SIG-M5 (cell line): ENCODE measurements at places on chromosomes 3 and 15.

DNA sequence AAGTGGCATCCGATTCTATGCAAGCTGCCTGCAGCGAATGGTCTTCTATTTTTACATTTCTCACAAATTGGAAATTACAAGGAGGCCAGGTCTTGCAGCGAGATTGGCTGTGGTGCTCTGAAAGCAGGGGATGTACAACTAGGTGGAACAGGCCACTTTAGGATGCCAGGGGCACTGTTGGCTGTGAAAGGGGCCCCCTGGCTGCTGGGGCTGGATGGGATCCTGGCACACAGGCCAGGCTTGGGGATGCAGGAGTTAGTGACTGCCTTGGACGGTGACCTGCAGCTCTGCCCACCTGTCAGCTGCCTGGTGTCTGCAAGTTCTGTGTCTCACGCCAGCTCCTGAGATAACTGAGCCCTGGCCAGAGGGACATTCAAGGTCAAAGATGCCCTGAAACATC lies 4.6 kb downstream of the SLC6A1 start:
- no peak for DNase-seq

- no peak for DNase-seq
These were observed 60.3 kb upstream of the SMAD6 start for GRCh38 chr15:66641485-66642315.

GRCh38 chr3:59759298-59760031 lies 709.6 kb upstream of the CFAP20DC start:
- DNase-seq = no peak

GRCh38 chr3:50192689-50193141 lies 1.3 kb downstream of the GNAT1 start:
- no peak for DNase-seq

DNA sequence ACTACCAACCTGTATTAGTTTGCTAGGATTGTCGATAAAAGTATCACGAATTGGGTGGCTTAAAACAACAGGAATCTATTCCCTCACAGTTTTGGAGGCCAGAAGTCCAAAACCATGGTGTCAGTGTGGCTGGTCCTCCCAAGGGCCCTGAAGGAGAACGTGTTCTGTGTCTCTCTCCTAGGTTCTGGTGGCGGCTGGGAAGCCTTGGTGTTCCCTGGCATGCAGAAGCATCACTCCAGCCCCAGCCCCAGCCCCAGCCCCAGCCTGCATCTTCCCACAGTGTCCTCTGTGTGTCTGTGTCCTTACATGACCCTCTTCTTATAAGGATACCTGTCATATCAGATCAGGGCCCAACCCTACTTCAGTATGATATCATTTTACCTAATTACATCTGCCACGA lies 272.5 kb upstream of the LYSMD4 start:
- DNase-seq = no peak

DNA sequence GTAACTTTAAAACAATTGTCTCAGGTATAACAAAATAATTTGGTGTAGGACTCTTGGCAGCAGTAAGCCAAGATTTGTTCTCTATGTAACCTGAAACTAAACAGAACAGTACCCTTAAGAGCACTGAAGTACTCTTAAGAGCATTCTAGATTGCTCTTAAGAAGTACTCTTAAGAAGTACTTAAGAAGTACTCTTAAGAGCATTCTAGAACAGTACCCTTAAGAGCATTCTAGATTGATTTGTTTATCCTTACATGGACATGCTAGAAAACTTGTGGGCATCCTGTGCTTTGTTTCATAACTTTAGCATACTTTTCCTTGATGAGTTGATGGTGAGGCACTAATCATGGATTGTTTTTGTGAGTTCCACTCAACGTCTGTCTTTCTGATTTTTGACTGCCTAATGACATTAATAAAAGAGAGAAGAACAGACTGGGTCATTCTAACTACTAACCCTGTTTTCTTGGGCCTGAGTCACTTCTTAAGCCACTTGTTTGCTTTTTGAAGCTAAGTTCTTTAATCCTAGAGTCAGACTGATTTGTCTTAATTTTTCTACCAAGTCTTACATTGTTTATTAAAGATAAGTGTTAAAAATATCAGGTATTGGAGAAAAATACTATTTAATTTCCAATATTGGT lies 57.2 kb upstream of the UTS2B start:
- DNase-seq = no peak

DNA sequence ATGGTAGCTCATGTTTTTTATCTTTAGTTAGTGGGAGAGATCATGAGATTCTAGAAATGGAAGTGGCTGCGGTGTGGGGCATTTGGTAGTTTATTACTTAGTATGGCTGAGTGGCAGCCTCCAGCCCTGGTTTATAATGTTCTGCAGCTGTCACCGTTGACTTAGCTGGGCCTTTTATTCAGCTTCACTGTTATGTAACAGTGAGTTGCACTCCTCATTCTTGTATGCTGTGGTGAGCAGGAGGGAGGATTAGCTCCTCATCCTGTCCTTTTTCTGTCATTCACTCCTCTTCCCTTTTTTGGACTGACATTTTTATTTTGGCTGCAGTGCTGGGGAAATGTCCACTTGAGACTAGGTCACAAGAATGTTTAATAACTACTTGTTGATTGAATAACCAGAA lies 29.5 kb downstream of the RAD54L2 start:
- no peak for DNase-seq

- DNase-seq = no peak
These were observed 161.0 kb upstream of the RORA start for GRCh38 chr15:61390138-61390537.

- no peak for DNase-seq
These were observed 730.8 kb upstream of the EPHA6 start for GRCh38 chr3:96083610-96084009.

- DNase-seq = no peak
These were observed 340.9 kb upstream of the TPRG1 start for GRCh38 chr3:188830893-188831292.

GRCh38 chr3:114143817-114144216 lies 35.0 kb downstream of the DRD3 start:
- DNase-seq = no peak

GRCh38 chr15:76345880-76346668 lies 9.5 kb downstream of the ISL2 start:
- DNase-seq = no peak

- no peak for DNase-seq
These were observed 12.4 kb downstream of the ANKRD63 start for GRCh38 chr15:40270246-40270995.

- DNase-seq = no peak
These were observed 10.8 kb upstream of the SKIL start for GRCh38 chr3:170346481-170347392.

DNA sequence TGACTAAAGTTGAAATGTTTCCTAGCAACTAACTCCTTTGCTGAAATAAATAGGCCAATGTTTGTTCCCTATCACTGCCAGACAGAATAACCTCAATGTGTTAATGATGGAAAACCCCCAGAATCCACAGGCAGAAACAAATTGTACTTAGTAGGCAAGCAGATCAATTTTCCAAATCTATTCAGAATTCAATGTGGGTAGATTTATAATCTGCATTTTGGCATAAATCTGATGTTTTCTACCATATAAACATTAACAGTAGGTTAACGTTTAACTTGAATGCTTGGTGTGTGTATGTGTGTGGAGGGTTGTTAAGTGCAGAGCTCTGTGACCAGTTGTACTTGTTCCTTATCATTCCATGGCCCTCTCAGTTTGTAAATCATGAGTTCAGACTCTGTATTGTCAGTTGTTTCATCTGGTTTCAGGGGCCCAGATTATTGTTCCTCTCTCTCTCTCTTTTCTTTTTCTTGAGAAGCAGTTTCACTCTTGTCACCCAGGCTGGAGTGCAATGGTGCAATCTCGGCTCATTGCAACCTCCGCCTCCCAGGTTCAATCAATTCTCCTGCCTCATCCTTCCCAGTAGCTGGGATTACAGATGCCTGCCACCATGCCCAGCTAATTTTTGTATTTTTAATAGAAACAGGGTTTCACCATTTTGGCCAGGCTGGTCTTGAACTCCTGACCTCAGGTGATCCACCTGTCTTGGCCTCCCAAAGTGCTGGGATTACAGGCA lies 32.8 kb downstream of the PLSCR1 start:
- DNase-seq = no peak

- no peak for DNase-seq
These were observed 28.4 kb downstream of the OXSM start for GRCh38 chr3:25818335-25818734.

- no peak for DNase-seq
These were observed 46.8 kb downstream of the CHST2 start for GRCh38 chr3:143166376-143166775.

GRCh38 chr3:189849262-189849661 lies 218.1 kb downstream of the TP63 start:
- no peak for DNase-seq
